Stimulated activated CD4-positive, alpha-beta T cell treated with anti-CD3 and anti-CD28 coated beads, Interleukin-1b, Interleukin-23, amount 100 ng/mL, for 1 hour (primary cell): ENCODE measurements at places on chromosomes 11 and 22.

GRCh38 chr11:63590024-63590788 lies 24.0 kb downstream of the PLAAT3 start:
- DNase-seq: no peak

DNA sequence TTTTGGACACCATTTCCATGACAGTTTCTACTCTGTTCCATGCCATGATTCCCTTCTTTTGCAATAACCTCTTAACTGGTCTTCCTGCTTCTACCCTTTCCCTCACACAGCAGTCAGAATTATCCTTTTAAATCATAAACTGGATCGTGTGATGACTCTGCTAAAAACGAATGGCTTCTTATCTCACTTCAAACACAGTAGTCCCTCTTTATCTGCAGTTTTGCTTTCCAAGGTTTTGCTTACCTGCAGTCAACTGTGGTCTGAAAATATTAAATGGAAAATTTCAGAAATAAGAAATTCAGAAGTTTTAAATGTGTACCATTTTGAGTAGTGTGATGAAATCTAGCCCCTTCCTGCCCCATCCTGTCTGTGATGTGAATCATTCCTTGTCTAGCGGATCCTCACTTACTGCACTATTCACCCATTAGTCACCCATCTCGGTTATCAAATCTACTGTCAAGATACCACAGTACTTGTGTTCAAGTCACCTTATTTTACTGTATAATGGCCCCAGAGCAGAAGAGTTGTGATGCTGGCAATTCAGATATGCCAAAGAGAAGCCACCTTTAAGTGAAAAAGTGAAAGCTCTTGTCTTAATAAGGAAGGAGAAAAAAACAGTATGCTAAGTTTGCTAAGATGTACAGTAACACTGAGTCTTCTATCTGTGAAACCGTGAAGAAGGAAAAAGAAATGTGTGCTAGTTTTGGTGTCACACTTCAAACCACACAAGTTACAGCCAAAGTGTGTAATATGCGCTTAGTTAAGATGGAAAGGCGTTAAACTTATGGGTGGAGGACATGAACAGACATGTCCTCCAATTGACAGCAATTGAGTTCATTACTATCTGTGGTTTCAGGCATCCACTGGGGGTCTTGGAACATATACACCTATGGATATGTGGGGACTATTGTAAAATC lies 283.0 kb downstream of the DDX10 start:
- DNase-seq: no peak

DNA sequence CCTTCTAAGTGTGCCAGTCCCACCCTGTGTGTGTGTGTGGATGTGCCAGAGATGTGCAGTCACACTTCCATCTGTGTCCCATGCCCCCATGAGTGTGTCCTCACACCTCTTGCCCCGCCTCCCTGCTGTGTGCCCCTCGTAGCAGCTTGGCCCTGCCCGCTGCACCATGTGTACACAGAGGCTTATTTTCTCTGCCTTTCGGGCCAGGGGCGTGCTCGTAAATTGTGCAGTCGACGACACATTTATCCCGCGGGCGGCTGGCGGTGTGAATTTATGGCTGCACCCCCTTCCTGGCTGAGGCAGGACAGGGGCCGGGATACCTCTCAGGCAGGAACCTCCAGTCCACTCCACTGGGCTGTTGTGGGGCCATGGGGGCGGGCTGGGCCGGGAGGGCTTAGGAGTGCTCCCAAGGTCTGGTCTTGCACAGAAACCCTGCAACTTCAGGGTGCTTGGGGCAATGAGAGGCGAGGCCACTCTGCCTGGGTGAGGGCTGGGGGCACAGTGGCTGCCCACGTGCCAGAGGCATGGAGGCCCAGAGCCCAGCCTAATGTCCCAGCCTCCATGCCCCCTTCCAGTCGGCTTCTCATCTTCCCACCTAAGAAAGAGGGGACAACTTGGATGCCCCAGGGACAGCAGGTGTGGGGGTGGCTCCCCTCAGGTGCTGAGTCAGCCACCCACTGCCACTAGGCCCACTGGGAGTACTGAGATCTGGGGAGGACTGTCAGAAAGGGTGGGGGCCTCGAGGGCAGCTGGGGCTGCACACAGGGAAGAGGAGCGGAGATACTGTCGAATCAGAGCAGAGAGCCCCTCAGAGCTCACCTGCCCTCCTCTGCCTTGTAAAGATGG lies 12.5 kb downstream of the GP1BB start:
- DNase-seq: no peak

- no peak for DNase-seq
Measured at GRCh38 chr11:118622376-118623268, 15.2 kb downstream of the PHLDB1 start.
